ENCODE measurements at places on chromosomes 6 and 20.

GRCh38 chr6:78746457-78746856 lies 120.9 kb upstream of the IRAK1BP1 start:
- H3K27me3 ChIP-seq, result no peaks in the 10 kb centered on the region
- no peak overlapping the region for H3K27ac ChIP-seq
- no peaks in the 10 kb centered on the region for H3K4me1 ChIP-seq
- DNase-seq, result no peak
- H3K4me3 ChIP-seq, result no peak overlapping the region
- H3K36me3 ChIP-seq, result no peaks in the 10 kb centered on the region

- H3K36me3 ChIP-seq, result no peaks in the 10 kb centered on the region
- DNase-seq, result no peak
- H3K27ac ChIP-seq, result no peak overlapping the region
- no peaks in the 10 kb centered on the region for H3K27me3 ChIP-seq
Measured at GRCh38 chr6:137402143-137402680, 92.0 kb downstream of the OLIG3 start.

- peaks cover 31% of the 10 kb centered on the region for H3K4me1 ChIP-seq
- no peak overlapping the region for H3K4me3 ChIP-seq
- no peaks in the 10 kb centered on the region for H3K27me3 ChIP-seq
- H3K27ac ChIP-seq, result no peak overlapping the region
Measured at GRCh38 chr20:31943052-31943471, 8.8 kb downstream of the PDRG1 start.

DNA sequence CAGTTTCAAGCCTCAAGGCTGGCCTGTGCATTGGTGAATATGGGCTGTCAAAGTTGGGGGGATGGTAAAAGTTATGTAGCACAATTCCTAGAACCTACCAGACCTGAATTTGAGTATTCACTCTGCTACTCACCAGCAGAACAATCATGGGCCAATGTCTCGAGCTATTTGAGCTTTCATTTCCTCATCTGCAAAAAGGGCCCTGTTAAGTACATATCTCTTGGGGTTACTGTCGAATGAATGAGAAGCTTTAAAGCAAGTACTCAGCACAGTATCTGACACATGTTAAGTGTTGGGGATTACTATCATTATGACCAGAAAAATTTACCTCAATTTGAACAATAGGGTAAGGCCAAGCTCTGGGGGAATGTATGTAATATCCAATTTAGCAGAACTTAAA lies 13.5 kb upstream of the ENPP4 start:
- H3K4me3 ChIP-seq, result no peak overlapping the region
- H3K36me3 ChIP-seq, result no peaks in the 10 kb centered on the region
- no peak overlapping the region for H3K27ac ChIP-seq
- no peaks in the 10 kb centered on the region for H3K4me1 ChIP-seq
- H3K27me3 ChIP-seq, result no peaks in the 10 kb centered on the region
- no peak for DNase-seq

DNA sequence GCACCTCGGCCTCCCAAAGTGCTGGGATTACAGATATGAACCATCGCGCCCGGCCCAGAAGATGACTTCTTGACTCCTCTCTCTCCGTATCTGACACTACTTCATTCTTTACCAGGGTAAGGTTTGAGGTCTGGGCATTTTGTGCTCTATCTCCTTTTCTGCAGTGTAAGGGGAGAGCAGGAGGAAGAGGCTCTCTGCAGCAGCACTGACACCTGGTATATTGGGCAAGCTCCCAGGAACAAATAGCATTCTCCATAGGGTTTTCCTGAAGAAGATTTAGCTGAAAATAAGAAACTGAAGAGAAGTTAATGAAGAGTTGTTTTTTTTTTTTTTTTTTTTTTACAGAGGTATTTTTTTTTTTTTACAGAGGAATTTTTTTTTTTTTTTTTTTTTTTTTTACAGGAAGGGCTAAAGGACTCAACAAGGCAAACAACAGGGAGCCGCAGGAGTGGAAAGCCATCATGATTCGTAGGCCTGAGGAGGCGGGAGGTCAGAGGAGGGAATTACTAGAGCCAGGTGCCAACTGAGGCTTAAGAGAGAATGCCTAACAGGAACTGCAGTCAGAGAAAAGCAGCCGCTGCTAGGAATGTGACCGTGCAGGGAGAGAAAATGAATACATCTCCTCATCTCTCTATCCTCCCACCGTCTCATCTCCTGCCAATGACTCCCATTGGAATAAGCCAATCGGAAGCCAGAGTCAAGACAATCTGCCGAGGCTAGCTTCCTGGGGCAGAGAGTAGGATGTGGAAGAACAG lies 34.7 kb upstream of the ADGRF4 start:
- no peaks in the 10 kb centered on the region for H3K36me3 ChIP-seq
- H3K4me1 ChIP-seq, result no peaks in the 10 kb centered on the region
- no peaks in the 10 kb centered on the region for H3K27me3 ChIP-seq
- no peak overlapping the region for H3K4me3 ChIP-seq
- no peak for DNase-seq
- H3K27ac ChIP-seq, result no peak overlapping the region

DNA sequence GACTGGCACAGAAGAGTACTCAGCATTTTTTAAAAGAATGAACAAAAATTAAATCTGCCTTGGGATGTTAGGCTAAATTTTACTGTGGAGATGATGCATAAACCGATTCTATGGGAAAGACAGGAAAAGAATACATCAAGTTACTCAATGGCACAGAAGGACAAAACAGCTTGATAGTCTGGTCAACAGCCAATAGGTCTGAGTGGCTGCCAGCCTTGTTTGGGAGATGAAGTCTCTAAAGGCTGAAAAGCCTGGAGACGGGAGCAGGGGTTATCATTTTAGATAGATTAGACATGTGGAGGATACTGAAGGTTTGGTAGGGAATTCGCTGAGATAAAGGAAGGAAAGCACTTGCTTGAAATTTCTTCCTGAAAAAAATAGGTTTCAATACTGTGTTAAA lies 56.3 kb upstream of the LAMA2 start:
- H3K4me3 ChIP-seq, result no peak overlapping the region
- no peak for DNase-seq
- H3K36me3 ChIP-seq, result no peaks in the 10 kb centered on the region
- H3K27me3 ChIP-seq, result no peaks in the 10 kb centered on the region

GRCh38 chr6:161104966-161105365 lies 113.4 kb downstream of the MAP3K4 start:
- DNase-seq, result no peak
- no peak overlapping the region for H3K27ac ChIP-seq
- H3K27me3 ChIP-seq, result no peaks in the 10 kb centered on the region
- H3K36me3 ChIP-seq, result peaks cover 38% of the 10 kb centered on the region
- H3K4me3 ChIP-seq, result no peak overlapping the region

GRCh38 chr20:56957737-56958553 lies 308.5 kb downstream of the BMP7 start:
- H3K4me1 ChIP-seq, result peaks cover 14% of the 10 kb centered on the region
- H3K36me3 ChIP-seq, result no peaks in the 10 kb centered on the region
- peak; percentile 83 for DNase-seq
- peaks cover 42% of the 10 kb centered on the region for H3K27me3 ChIP-seq

GRCh38 chr6:24953726-24954125 lies 18.0 kb upstream of the RIPOR2 start:
- no peaks in the 10 kb centered on the region for H3K4me1 ChIP-seq
- H3K4me3 ChIP-seq, result no peak overlapping the region
- no peak overlapping the region for H3K27ac ChIP-seq

GRCh38 chr6:4460586-4461475 lies 315.4 kb upstream of the CDYL start:
- H3K4me3 ChIP-seq, result no peak overlapping the region
- H3K4me1 ChIP-seq, result peaks cover 18% of the 10 kb centered on the region
- no peaks in the 10 kb centered on the region for H3K36me3 ChIP-seq
- peaks cover 2% of the 10 kb centered on the region for H3K27me3 ChIP-seq

GRCh38 chr6:139175389-139175948 lies 40.6 kb downstream of the HECA start:
- H3K36me3 ChIP-seq, result no peaks in the 10 kb centered on the region
- no peaks in the 10 kb centered on the region for H3K27me3 ChIP-seq
- no peak for DNase-seq
- no peaks in the 10 kb centered on the region for H3K4me1 ChIP-seq
- H3K27ac ChIP-seq, result no peak overlapping the region

- H3K4me1 ChIP-seq, result no peaks in the 10 kb centered on the region
- H3K36me3 ChIP-seq, result no peaks in the 10 kb centered on the region
- H3K27me3 ChIP-seq, result no peaks in the 10 kb centered on the region
- H3K4me3 ChIP-seq, result no peak overlapping the region
- no peak overlapping the region for H3K27ac ChIP-seq
- no peak for DNase-seq
Measured at GRCh38 chr6:23728707-23729106, 397.3 kb upstream of the NRSN1 start.

DNA sequence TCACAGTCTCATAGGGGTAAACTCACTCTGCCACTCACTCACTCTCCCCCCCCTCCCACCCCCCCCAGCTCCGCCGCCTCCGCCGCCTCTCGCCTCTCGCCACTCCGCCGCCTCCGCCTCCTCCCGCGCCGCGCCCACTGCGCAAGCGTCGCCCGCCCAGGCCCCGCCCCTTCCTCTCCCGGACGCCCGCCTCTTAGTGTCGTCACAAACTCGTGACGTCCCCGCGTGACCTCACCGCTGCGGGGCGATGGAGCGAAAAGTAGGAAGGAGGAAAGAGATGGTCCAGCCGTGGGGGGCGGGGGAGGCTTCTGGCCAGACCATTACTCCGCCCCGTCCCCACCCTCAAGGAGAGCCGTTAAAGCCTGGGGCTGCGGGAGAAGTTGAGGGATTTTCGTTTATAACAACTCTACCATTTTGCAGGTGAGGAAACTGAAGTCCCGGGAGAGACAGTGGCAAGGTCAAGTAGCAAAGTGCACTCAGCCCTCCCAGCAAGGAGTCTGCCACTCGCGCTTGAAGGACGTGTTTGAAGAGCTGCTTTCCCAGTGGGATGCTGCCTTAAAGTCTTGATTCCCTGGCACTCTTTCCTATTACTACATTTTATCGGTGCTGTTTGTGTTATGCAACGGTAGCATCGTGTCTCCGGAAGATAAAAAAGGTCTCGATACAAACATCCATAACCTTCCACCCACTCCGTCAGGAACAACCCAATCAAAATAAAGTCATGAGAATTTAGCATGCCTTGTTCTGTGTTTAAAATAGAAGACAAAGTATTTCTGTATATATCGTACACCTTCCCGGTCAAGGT lies at the start of gene ILRUN:
TSS of gene ILRUN (minus strand) at position 29 of the 805 bp plus-strand sequence. CDS start 164 bp downstream, outside the sequence.
- peak; percentile 95 for DNase-seq
- H3K27ac ChIP-seq, result peak within 1 kb of the TSS; percentile 91
- H3K4me1 ChIP-seq, result peaks cover 18% of the 10 kb centered on the region
- no peaks in the 10 kb centered on the region for H3K27me3 ChIP-seq
- H3K36me3 ChIP-seq, result no peaks in the 10 kb centered on the region
- peak within 1 kb of the TSS; percentile 81 for H3K4me3 ChIP-seq

DNA sequence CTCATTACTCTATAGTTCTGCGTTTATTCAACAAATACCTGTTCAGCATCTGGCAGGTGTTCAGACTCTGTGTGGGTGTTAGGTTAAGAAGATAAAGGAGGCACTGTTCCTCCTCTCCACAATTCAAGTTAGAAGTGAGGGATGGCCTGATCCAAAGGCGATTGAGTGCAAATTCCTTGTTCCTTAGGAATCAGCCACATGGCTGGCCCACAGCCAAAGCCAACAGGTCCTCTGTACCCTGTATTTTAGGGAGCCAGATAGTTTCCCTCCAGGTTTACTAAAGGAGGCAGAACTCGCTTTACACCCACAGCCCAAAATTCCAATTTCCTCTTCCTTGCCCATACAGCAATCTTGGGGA lies 5.0 kb upstream of the CD40 start:
- no peak for DNase-seq
- H3K36me3 ChIP-seq, result no peaks in the 10 kb centered on the region
- peaks cover 20% of the 10 kb centered on the region for H3K27me3 ChIP-seq

DNA sequence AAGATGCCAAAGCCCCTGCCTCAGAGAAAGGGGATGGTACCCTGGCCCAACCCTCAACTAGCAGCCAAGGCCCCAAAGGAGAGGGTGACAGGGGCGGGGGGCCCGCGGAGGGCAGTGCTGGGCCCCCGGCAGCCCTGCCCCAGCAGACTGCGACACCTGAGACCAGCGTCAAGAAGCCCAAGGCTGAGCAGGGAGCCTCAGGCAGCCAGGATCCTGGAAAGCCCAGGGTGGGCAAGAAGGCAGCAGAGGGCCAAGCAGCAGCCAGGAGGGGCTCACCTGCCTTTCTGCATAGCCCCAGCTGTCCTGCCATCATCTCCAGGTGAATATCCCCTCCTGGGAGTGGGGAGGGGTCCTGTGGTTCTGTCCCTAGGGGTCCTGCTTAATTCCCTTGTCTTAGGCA lies 1.1 kb downstream of the MYLK2 start:
- H3K4me3 ChIP-seq, result no peak overlapping the region
- H3K27ac ChIP-seq, result no peak overlapping the region
- no peaks in the 10 kb centered on the region for H3K27me3 ChIP-seq

GRCh38 chr20:60192326-60192725 lies 234.1 kb downstream of the CDH26 start:
- no peak for DNase-seq
- no peak overlapping the region for H3K27ac ChIP-seq
- no peaks in the 10 kb centered on the region for H3K4me1 ChIP-seq
- H3K36me3 ChIP-seq, result no peaks in the 10 kb centered on the region
- no peak overlapping the region for H3K4me3 ChIP-seq
- no peaks in the 10 kb centered on the region for H3K27me3 ChIP-seq

DNA sequence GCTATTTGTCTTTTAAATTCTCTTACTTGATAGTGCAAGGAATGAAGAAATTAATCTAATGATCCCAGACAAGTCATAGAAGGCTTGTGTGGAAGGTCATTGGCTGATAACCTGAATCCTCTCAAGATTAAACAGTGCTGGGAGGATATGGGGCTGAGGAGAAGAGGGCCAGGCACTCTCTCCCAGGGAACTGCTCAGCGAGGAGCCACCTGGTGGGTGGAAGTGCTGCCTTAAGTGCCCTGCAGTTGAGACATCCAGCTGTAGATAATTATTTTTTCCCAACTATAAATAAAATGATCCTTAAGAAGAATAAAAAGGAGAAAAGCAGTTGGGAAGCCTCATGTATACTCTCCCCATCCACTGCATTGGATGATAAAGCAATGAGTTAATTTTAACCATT lies 47.9 kb downstream of the BTBD3 start:
- no peaks in the 10 kb centered on the region for H3K27me3 ChIP-seq
- H3K36me3 ChIP-seq, result no peaks in the 10 kb centered on the region
- H3K27ac ChIP-seq, result no peak overlapping the region
- no peaks in the 10 kb centered on the region for H3K4me1 ChIP-seq
- H3K4me3 ChIP-seq, result no peak overlapping the region
- DNase-seq, result no peak

DNA sequence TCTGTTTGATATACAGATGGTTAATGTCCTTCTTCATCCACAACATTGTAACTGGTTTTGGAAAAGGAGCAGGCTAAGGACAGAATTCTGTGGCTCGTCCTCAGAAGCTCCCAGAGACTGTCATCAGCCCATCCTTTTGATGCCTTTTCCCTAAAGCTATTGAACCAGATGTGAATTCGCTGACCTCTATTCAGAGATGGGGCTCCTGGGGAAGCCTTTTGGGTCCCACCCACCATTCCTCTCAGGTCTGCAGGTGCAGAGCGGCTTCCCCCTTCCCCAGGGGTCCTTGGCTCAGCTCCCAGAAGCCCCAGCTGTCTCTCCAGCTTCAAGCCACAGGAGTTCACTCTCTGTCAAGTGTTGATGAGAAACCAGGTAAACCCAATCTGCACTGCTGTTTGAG lies 191.7 kb downstream of the SMOC2 start:
- H3K27me3 ChIP-seq, result no peaks in the 10 kb centered on the region
- H3K4me1 ChIP-seq, result peaks cover 8% of the 10 kb centered on the region
- no peak overlapping the region for H3K4me3 ChIP-seq
- DNase-seq, result no peak
- no peak overlapping the region for H3K27ac ChIP-seq
- H3K36me3 ChIP-seq, result no peaks in the 10 kb centered on the region

- no peaks in the 10 kb centered on the region for H3K27me3 ChIP-seq
- no peak for DNase-seq
- H3K4me3 ChIP-seq, result no peak overlapping the region
- peaks cover 27% of the 10 kb centered on the region for H3K4me1 ChIP-seq
- H3K27ac ChIP-seq, result no peak overlapping the region
- H3K36me3 ChIP-seq, result peaks cover 11% of the 10 kb centered on the region
Measured at GRCh38 chr6:166851426-166851825, 104.9 kb downstream of the RNASET2 start.

Measured in spinal cord (tissue), 10 donors.